ENCODE measurements at places on chromosomes 5 and 9. TPM values are rescaled to one million over a fixed set of nuclear protein-coding genes. Genes with fewer than 3 reads are reported as not detected.

DNA sequence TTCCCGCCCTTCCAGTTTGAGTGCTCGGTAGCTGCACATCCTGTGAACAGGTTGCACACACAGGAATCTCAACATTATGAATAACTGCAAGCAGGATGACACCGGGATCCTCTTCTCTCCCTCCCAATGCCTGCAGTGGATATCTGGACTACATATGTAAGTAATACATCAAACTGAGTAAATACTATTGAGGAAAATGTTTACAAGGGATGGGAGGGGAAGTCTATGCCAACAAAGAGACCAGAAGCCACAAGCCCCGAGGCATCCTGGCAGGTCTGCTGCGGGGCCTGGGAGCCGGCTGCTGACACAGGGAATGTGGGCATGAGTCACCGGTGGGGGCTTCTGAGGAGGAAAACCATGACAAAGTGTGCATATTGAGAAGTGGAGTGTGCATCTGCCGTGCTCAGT is 8.6 kb upstream of the ANKRD33B start:
- DNase-seq, result no peak

- DNase-seq, result no peak
Observed at GRCh38 chr9:137244486-137245449, 3.7 kb downstream of the TUBB4B start.

DNA sequence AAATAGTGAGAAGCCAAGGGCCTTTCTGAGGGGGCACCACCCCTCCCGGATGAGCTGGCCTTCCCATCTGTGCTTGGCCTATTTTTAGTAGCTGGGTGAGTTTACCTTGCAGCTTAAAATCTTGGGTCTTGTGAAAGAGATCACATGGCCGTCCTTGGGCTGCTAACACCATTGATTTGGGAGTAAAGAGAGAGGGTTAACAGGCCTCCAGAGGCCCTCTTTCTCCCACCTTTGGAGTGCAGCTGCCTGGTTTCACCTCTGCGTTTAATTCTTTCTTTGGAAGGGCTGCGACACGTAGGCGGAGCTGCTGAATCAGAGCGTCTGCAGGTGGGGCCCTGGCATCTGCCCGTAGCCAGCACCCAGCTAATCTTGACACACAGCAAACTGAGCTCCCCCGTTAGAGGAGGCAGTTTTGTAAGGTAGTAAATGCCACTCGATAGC is 12.8 kb downstream of the OLFM1 start:
- no peak for DNase-seq

- DNase-seq, result no peak
Observed at GRCh38 chr9:127629468-127630081, 17.5 kb downstream of the STXBP1 start.

- no peak for DNase-seq
Observed at GRCh38 chr5:39104221-39104620, 30.0 kb upstream of the RICTOR start.

DNA sequence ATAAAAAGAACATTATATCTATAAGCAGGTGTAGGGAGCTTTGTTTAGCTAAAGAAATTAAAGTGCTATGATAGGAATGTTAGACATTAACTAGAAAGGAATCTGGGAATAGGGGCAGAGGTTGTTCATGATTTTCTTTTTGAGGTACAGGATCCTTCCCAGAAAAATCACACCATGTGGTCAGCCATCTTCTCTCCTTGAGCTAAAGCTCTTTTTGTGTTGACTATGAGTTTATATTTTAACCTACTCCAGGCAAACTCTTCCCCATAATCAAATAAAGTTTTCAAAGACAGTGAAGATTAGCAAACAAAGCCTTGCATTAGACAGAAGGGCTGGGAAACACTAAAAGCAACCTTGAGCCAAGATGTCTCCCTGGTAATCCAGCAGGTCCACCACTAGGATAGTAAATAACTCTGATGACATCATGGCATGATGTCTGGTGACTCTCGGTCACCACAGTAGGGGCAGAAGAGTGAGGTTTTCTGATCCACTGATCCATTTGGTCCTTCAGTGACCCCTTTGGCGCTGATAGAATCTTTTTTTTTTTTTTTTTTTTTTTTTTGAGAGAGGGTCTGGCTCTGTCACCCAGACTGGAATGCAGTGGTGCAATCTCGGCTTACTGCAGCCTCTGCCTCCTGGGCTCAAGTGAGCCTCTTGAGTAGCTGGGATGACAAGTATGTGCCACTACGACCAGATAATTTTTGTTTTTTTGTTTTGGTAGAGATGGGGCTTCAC is 30.6 kb upstream of the IL6ST start:
- DNase-seq, result no peak

GRCh38 chr5:83473346-83474160 is 2.0 kb downstream of the VCAN start:
- DNase-seq, result peak; percentile 95

GRCh38 chr5:101160002-101160401 is 256.9 kb upstream of the ST8SIA4 start:
- DNase-seq, result no peak

GRCh38 chr9:136861874-136862457 is 4.1 kb downstream of the EDF1 start:
- no peak for DNase-seq

DNA sequence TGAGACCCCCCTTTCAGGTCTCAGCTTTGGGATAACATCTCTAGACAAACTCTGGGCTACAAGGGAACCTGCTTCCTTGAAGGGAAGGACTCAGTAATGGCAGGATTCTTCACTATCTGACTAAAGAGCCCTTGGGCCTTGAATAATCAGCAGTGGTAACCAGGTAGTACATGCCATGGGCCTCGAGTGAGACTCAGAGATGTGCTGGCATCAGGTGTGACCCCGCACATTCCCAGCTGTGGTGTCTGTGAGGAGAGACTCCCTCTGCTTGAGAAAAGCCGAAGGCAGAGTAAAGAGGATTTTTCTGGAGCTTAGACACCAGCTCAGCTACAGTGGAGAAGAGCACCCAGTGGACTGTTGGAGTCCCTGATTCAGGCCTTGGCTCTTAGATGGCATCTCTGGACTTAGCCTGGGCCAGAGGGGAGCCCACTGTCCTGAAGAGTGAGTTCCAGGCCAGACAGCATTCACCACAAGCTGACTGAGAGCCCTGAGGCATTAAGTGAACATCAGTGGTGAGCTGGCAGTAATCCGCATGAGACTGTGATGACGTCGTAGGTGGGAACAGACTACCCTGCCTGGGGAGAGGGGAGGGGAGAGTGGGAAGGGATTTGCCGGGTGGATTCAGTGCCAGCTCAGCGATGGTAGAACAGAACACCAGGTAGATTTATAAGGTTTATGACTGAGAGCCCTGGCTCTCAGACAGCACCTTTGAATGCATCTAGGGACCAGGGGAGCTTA is 5.3 kb upstream of the ZNF782 start:
- no peak for DNase-seq

GRCh38 chr5:14077501-14077900 is 65.6 kb upstream of the TRIO start:
- DNase-seq, result no peak

DNA sequence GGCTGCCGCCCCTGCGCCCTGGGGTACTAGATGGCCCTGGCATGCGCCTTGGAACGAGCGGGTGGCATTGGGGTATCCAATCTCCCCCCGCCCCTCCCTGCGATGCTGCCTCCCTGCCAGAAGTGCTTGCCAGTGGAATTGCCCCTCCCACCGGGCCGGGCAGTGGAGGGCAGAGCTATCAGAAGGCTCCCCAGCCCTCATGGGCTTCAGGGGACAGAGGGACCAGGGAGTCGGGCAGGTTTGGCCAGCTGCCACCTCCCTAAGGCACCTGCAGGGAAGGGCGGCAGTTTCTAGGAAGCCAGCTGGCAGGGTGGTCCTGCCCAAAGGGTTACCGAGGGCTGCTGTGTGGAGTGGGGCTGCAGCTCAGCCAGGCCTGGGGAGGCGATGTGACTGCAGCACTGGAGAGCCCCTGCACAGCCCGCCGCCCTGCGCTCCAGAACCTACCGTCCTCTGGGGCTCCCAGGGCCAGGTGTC is 52.8 kb upstream of the EGFL7 start:
- no peak for DNase-seq

- no peak for DNase-seq
Observed at GRCh38 chr5:174323878-174324281, 278.4 kb downstream of the NSG2 start.

DNA sequence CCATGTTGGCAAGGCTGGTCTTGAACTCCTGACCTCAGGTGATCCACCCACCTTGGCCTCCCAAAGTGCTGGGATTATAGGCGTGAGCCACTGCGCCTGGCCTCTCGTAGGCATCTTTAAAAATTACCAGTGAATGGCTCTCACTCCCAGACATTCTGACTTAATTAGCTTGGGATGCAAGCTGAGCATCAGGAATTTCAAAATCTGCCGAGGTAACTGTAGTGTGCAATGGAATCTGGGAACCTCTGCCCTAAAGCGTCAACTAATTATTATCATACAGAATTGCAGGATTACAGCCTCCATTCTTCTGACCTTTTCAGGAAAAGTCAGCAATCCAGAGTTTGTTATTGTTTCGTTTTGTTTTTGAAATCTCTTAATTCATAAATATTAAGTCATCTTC is 213.4 kb upstream of the DMAC1 start:
- no peak for DNase-seq

DNA sequence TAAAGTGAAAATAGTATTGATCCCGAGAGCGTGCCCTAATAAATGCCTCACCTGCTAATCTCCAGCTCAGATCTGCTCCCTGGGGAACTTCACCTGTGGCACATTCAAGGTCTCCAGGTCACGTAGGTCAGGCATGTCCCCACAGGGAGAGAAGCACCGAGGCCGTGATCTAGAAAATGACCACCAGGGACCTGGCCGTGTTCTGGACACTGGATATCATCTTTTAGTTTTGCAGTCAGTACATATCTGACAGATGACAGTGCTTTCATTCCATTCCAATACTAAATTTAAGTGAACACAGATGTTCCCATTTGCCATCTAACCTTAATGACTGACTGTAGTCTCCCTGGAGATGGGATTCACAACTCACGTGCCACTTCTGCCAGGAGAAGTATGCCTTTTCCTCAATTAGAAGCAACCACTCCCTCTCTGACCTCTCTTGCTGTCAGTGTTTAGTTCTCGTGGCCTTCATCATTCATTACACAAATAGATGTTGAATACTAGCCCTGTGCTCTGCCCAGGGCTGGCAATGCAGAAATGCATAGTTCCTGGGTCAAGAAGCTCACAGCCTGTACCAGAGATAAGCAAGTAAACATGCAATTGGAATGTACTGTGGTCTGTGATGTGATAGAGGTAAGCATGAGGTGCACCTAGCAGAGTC is 276.5 kb downstream of the NTRK2 start:
- DNase-seq, result no peak

GRCh38 chr5:155461304-155461703 is 447.7 kb downstream of the KIF4B start:
- DNase-seq, result no peak

GRCh38 chr5:44160369-44160768 is 228.9 kb downstream of the FGF10 start:
- DNase-seq, result no peak

GRCh38 chr5:148922606-148923005 is 96.2 kb downstream of the ADRB2 start:
- DNase-seq, result no peak

- DNase-seq, result peak; percentile 66
Observed at GRCh38 chr5:1638658-1639400, 115.1 kb upstream of the LPCAT1 start.

GRCh38 chr9:32703635-32704034 is 68.2 kb upstream of the TAF1L start:
- no peak for DNase-seq

- DNase-seq, result no peak
Observed at GRCh38 chr5:116668390-116668789, 93.8 kb upstream of the SEMA6A start.

DNA sequence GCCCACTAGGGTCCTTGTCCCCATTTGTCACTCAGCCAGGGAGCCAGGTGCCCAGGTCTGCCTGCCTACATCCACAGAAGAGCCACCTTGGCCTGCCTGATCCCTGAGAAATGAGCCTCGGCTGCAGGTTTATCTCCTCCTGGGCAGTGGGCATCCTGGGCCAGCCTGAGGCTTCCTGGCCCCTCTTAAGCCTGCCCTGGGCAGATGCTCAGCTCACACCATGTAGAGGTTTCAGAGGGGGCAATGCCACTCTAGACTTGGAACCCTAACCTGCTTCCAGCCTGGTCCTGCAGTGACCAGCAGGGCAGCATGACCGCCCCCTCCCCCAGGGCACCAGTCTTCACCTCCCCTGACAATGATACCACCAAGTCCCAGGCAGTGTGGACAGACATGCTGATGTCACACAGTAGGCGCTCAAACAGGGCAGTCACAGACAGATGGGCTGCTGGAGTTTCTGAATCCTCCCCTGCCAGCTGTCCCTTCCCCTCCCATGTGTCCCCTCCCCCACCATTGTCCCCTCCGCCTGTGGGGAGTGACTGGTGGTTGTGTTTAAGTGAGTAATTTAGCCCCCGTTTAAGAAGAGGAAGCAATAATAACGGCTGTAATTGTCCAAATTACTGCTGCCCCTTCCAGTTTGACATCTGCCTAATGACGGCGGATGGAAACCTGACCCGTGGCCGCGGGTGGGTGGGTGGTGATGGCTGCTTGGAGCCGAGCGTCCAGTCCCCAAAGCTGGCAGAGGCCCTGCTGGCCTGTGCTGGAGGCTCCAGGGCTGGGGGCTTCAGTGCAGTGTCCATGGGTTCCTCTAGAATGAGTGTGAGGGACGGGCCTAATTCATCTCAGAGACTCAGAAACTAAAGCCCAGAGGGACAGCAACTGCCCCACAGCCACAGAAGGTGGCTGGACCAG is 147.7 kb downstream of the BARX1 start:
- peak; percentile 61 for DNase-seq

DNA sequence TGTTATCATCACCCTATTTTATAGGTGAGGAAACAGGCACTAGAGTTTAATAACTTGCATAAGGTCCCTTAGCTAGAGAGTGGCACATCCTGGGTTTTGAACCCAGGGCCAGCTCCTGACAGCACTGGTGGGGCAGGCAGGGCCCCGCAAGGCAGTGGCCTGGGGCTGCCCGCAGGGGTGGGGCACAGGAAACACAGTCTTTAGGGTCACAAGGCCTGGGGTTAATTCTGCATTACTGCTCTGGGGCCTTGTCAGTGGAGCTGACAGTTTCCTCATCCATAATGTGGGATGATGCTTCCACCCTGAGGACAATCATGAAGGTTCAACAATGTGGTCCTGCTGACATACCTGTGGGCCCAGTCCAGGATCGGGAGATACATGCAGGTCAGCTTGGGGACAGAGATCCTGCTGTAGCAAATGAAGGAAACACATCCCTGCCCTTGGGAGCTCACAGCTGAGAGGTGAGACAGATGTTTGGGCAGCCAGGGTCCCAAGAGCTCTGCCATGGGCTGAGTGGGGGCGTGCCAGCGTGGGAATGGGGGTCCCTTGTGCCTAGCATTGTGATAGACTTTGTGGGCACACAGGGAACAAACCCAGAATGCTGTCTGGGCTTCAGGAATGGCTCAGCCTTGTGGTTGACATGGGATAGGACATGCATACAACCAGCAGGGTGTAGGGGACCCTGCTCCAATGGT is 14.7 kb downstream of the FGF18 start:
- DNase-seq, result no peak

Gene FAM200C
- 8.1 TPM for total RNA-seq

Gene ITK
- total RNA-seq, result not detected

Gene SCGB3A1
- not detected for total RNA-seq

Gene GNA14
- 1.4 TPM for total RNA-seq

Gene LVRN
- total RNA-seq, result 0.19 TPM

Gene SHISAL2B
- total RNA-seq, result 0.63 TPM

Gene GABRA6
- not detected for total RNA-seq

Gene BTNL3
- total RNA-seq, result 0.82 TPM

Gene STOM
- 30.7 TPM for total RNA-seq

Gene ADAM19
- total RNA-seq, result 9.3 TPM

Gene C8G
- 2.8 TPM for total RNA-seq

Gene CCL27
- total RNA-seq, result 0.43 TPM

Gene RAB3C
- 10.1 TPM for total RNA-seq

Gene IFNA13
- total RNA-seq, result not detected

Data from type B pancreatic cell (in vitro differentiated cells).